AG10803 (cell line): ENCODE measurements at places on chromosomes 7 and 10.
A peak's percentile ranks its signal among the peaks of the same experiment; 100 is the strongest.

- peak; percentile 17 for DNase-seq
Measured at GRCh38 chr7:18565337-18565736, 69.8 kb downstream of the HDAC9 start.

- DNase-seq: no peak
Measured at GRCh38 chr7:21927693-21928092, 18.0 kb downstream of the CDCA7L start.

DNA sequence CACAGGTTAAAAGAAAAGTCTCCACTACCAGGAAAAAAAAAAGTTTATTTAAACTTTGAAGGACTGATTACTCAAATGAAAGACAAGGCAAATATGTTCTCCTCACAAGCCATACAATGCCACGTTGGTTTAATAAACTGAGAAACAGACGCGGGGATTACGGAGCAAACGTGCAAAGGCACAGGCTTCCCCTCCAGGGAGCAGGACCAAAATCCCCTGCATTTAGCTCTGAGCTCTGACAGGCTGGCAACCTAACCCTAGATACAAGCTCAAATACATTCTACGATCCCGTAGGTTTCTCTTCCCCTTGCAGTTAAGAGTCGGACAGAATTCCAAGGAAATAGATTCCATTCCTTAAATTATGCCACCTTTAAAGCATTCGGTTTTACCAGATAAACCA, 7.7 kb upstream of the GRB10 start:
- DNase-seq: no peak

- DNase-seq: no peak
Measured at GRCh38 chr7:7208520-7208919, 26.2 kb downstream of the C1GALT1 start.

DNA sequence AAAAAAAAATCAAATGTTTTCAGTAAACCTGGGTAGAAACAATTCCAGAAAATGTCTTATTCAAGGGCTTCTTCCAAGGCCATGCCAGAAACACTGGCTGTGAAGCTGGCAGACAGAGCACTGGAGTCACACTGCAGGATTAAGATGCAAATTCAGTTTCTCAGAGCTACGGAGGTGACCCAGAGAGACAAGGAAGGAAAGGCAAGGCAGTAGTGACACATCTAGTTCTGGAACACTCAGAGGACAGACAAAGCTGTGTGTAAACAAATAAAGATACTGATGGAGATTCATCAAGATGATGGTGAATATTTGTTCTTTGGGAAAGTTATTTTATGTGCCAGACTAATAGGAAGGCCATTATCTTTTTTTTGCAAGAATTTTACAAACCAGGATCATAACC, 608.3 kb upstream of the C7orf33 start:
- no peak for DNase-seq

GRCh38 chr7:82319674-82320118, 123.9 kb downstream of the CACNA2D1 start:
- DNase-seq: peak; percentile 92

DNA sequence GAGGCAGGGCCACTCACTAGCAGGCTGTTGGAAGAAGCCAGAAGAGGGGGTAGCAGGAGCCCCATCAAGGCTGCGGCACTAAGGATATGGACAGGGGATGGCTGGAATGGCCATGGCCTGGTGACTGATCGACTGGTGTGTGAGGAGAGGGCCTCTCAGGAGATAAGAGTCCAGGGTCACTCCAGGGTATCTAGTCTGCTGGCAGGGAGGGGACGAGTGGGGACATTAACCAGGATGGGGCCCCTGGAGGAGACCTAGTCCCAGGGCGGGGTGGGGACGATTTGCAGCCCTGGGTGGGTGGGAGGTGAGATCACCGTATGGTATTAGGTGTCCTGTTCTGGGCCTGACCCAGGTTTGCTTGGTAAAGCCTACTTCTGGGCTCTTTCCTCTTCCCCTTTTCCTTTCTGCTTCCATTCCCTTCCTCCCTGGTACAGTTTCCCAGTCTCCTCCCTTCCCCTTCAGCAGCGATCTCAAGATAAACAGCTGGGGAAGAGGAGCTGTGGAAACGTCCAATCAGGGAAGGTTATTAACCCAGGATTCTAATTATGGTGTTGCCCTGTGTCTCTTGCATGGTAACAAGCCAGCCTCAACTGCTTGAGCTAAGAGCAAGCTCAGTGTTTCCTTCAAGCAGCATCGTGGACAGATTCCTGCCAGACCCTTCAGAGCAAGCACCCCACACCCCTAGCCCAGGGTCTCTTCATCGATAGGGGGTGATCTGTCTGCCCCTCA, 233.2 kb downstream of the RPS24 start:
- DNase-seq: peak; percentile 39

DNA sequence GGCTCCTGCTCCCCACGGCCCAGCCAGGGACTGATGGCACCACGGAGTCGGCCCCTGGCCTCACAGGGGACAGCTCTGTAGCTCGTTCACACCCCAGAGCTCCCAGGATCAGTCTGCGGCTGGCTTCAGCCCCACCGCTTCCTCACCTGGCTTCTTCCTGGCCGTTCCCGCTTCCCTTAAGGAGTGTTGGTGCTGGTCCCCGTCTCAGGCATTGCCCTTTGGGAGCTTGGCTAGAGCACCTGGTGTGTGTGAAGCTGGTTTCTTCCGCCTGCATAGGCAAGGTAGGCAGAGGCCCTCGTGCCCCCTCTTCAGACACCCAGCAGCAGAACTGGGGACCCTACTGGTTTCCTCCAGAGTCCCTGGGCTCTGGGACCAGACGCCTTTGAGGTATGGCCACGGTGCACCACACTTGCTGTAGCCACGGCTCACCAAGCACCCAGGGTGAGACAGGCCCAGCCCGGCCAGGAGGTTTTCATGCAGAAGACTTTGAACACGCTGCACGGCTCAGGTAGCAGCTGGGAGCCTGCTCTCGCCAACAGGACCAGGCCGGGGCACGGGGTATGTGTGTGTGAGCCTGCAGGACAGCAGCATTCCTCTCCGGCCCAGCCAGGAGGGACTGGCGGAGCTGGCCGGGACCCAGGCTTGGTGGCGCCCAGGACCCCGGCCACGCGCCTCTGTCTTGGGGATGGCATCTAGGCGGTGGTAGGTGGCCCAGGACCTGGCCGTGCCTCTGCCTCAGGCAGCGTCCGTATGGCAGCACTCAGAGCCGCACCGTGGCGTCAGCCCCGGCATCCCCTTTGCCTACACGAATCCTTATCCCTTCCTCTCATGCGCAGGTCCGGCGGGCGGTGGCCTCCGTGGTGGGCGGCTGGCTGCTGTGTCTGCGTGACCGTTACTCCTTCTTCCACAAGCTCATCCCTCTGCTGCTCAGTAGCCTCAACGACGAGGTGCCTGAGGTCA, 13.2 kb upstream of the PRKAR1B start:
- no peak for DNase-seq

DNA sequence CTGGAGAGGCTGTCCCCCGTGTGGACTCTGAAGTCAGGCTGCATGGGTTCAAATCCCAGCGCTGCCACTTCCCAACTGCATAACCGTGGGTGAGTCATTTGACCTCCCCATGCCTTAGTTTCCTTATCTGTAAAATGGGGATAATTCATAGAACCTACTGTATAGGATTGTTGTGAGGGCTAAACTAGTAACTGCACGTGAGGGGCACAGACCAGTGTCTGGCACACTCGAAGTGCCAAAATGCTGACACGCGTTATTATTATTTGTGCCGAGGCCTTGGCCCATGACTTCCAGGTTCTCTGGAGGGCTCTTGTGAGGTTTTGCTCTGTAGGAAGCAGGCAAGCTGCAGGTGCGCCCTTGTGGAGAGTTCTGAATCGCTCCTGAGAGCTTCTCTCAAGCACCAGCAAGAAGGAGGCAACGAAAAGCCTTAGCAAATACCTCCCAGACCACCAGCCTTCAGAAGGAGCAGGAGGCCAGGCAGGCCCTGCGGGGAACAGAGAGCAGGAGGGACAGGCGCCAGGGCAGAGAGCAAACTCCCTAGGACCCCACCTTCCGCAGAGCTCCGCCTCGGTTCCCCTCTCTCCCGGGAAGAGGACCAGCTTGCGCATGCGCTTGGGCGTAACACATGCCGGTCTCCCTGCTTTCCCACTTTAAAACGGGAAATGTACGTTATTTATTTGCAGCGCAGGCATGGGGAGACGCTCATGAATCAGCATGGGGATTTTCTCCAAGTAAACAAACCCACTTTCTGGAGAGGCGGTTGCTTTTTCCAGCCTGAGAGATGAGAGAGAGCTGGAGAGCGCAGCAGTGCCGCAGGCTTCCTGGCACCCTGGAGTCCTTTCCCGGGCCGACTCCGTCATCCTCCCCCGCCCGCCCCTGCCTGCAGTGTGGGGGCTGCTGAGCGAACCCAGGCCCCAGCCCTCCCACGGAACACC, 39.6 kb downstream of the SORCS3 start:
- DNase-seq: no peak

- DNase-seq: no peak
Measured at GRCh38 chr7:351256-351655, 61.3 kb downstream of the FOXL3 start.

- DNase-seq: no peak
Measured at GRCh38 chr7:119545118-119545517, 727.9 kb upstream of the KCND2 start.
